ENCODE measurements at places on chromosomes 5 and 9.
A peak's percentile ranks its signal among the peaks of the same experiment; 100 is the strongest.

DNA sequence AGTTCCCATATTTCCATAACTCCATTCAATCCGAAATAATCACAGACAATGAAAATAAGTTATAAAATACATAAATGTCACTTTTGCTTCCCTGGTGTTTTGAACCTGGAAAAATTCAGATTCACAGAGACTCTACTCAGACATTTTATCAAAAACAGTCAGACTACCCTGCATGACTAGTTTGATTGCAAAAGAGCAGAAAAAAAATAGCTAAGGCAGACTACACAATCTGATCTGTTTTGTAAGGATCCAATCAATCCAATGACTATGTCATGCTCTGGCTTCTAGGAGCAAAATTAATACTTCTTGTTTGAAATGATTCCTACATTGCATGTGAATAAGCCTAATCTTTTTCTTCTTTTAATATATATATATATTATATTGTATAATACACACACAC, 1262.6 kb downstream of the EFNA5 start:
- no peaks in the 10 kb centered on the region for H3K27me3 ChIP-seq
- no peak overlapping the region for H3K27ac ChIP-seq
- H3K4me3 ChIP-seq, result no peak overlapping the region
- no peak for DNase-seq
- H3K36me3 ChIP-seq, result no peaks in the 10 kb centered on the region

DNA sequence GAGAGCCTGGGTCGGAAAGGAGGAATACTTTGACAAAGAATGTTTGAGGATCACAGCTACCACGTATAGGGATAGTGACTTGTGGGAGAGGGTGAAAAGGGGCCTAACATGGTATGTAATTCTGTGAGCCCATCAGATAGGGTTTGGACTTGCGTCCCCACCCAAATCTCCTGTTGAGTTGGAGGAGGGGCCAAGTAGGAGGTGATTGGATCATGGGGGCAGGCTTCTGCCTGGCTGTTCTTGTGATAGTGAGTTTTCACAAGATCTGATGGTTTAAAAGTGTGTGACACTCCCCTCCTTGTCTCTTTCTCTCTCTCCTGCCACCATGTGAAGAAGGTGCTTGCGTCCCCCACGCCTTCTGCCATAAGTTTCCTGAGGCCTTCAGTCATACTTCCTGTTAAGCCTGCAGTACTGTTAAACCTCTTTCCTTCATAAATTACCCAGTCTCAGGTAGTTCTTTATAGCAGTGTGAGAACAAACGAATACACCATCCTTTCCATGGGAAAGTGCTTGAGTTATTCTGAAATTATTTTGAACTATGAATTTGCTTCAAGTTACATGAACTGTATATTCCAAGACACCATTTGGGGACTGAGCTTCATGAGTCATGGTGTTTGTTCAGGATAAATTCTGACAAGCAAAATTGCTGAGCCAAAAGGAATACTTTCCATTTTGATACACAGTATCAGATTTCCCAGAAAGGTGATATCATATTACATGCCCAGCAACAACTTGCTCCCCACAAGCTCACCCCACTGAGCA, 68.8 kb upstream of the SSBP2 start:
- no peak overlapping the region for H3K27ac ChIP-seq
- H3K4me1 ChIP-seq, result peaks cover 13% of the 10 kb centered on the region
- no peaks in the 10 kb centered on the region for H3K27me3 ChIP-seq
- no peak for DNase-seq
- no peak overlapping the region for H3K4me3 ChIP-seq
- no peaks in the 10 kb centered on the region for H3K36me3 ChIP-seq

DNA sequence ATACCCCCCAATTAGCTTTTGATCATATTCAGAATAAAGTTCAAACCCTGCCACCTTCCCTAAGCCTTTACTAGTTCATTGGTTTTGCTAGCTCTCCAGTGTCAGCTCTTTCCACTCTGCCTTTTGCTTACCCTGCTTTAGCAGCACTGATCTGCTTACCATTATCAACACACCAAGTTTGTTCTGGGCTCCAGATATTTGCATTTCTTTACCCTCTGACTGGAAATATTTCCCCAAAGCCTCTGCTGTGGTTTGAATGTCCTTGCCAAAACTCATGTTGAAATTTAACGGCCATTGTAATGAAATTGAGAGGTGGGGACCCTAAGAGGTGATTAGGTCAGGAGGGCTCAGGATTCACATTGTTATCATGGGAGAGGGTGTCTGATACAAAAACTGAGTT, 99.5 kb downstream of the GCNT1 start:
- H3K4me3 ChIP-seq, result no peak overlapping the region
- peaks cover 54% of the 10 kb centered on the region for H3K4me1 ChIP-seq
- H3K36me3 ChIP-seq, result no peaks in the 10 kb centered on the region

- peaks cover 10% of the 10 kb centered on the region for H3K4me1 ChIP-seq
- peaks cover 4% of the 10 kb centered on the region for H3K36me3 ChIP-seq
- H3K27me3 ChIP-seq, result no peaks in the 10 kb centered on the region
Measured at GRCh38 chr5:175479125-175479881, 943 bp downstream of the SFXN1 start.

DNA sequence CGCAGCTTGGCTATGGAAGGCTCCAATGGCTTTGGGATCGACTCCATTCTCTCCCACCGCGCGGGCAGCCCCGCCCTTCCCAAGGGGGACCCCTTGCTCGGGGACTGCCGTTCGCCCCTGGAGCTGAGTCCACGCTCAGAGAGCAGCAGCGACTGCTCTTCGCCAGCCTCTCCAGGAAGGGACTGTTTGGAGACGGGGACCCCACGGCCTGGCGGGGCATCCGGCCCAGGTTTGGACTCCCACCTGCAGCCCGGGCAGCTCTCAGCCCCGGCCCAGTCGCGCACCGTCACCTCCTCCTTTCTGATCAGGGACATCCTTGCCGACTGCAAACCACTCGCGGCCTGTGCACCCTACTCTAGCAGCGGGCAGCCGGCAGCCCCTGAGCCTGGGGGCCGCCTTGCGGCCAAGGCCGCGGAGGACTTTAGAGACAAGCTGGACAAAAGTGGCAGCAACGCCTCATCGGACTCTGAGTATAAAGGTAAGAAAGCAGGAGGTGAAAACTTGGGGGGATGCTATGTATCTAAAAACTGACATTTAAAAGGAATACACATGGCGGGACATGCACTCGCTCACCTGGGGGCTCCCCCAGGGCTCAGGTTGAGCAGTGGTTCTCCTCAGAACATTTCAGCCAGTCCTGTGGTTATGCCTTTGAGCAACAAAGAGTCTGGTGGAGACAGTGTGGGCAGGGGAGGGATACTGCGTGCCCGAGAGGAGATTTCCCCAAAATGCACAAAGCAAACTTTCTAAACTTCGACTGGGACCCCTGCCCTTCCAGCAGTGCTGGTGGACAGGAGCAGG, 579 bp downstream of the BARHL1 start:
- no peak overlapping the region for H3K27ac ChIP-seq
- H3K27me3 ChIP-seq, result peaks cover 100% of the 10 kb centered on the region
- peak; percentile 62 for DNase-seq
- no peak overlapping the region for H3K4me3 ChIP-seq

DNA sequence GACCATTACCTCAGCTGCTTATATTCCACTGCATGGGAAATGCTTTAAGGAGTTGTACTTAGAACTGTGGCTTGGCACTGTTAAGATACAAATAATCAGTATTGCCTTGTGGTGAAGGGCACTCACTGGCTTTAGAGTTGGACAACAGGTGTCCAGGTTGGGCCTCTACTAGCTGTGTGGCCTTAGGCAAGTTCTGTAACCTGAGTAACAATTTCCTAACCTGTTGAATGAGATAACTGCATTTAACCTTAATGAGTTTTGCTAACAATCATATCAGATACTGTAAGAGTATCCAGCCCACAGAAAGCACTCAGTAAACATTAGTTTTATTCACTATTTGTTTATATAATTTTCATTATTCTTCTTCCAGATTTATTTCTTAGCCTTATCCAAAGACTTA, 17.2 kb upstream of the HK3 start:
- H3K4me3 ChIP-seq, result no peak overlapping the region
- no peaks in the 10 kb centered on the region for H3K4me1 ChIP-seq
- H3K27ac ChIP-seq, result no peak overlapping the region

DNA sequence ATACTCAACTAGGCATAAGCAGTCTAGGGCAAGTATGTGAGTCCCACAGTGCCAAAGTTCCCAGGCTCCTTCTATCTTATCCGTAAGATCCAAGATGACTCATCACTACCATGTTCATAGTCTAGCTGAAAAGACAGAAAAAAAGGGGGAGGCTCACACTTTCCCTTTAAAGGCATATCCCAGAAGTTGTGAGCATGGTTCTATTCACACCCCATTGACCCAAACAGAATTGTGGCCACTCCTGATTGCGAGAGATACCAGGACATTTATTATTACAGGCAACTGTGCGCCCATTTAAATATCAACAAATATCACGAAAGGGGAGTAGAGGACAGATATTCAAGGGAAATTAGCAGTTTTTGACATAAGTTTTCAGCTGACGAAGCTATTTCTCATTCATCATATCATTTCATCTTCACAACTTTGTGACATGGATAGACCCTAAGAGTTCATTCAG, 8.1 kb upstream of the PFDN1 start:
- no peak for DNase-seq
- H3K27me3 ChIP-seq, result no peaks in the 10 kb centered on the region
- H3K27ac ChIP-seq, result no peak overlapping the region
- H3K36me3 ChIP-seq, result no peaks in the 10 kb centered on the region
- peaks cover 32% of the 10 kb centered on the region for H3K4me1 ChIP-seq

DNA sequence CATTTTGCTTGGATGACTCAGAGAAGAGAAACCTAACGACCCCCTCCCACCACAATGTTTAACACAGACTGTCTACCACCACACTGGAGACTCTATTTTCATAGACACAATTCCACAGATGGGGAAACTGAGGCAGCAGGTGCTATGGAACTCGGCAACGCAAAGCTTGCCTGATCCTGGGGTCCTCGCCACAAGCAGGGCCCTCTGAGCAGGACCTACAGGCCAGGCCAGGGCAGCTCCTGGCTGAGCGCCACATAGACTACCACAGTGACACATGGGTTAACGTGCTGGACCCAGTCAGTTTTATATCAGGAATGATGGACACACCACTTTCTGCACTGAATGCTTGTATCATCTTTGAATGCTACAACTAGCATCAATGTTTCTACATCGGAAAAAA, 11.8 kb downstream of the IPPK start:
- peaks cover 52% of the 10 kb centered on the region for H3K4me1 ChIP-seq
- H3K27ac ChIP-seq, result peak overlapping the region; percentile 60
- H3K36me3 ChIP-seq, result peaks cover 32% of the 10 kb centered on the region
- no peaks in the 10 kb centered on the region for H3K27me3 ChIP-seq

GRCh38 chr5:64628901-64629300, 61.4 kb upstream of the SHISAL2B start:
- no peak overlapping the region for H3K27ac ChIP-seq
- no peaks in the 10 kb centered on the region for H3K36me3 ChIP-seq
- no peak for DNase-seq
- no peaks in the 10 kb centered on the region for H3K27me3 ChIP-seq
- H3K4me1 ChIP-seq, result no peaks in the 10 kb centered on the region

DNA sequence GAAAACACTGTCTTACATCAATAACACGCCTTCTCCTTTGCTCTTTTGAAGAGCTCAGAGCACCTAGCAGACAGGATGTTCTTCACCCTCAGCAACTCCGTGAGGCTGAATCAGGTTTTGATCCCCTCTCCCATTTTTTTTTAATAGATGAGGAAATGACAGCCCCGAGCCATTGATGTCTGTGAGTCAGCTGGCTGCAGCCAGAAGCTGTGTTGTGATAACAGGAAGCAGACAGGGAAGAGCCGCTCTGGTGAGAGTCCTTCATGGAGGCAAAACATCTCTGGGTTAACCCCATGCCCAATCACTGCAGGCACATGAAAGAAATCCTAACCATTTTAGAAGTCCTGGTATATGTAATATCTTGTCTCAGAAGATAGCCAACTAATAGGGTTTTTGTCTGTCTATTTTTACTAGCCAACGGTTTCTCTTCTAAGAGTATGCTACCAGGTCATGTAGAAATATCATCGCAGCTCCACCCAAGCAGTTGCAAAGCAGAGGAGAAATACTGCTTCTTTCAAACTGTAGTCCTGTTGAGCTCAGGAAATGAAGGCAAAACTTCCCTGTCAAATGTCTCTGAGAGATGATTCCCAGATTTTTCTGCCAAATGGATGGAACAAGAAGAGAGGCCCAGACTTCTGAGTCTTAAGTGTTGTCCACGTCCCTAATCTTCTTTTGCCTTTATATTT, 568.9 kb downstream of the CCDC171 start:
- no peaks in the 10 kb centered on the region for H3K4me1 ChIP-seq
- no peak for DNase-seq
- H3K36me3 ChIP-seq, result no peaks in the 10 kb centered on the region
- no peak overlapping the region for H3K27ac ChIP-seq
- H3K27me3 ChIP-seq, result no peaks in the 10 kb centered on the region

DNA sequence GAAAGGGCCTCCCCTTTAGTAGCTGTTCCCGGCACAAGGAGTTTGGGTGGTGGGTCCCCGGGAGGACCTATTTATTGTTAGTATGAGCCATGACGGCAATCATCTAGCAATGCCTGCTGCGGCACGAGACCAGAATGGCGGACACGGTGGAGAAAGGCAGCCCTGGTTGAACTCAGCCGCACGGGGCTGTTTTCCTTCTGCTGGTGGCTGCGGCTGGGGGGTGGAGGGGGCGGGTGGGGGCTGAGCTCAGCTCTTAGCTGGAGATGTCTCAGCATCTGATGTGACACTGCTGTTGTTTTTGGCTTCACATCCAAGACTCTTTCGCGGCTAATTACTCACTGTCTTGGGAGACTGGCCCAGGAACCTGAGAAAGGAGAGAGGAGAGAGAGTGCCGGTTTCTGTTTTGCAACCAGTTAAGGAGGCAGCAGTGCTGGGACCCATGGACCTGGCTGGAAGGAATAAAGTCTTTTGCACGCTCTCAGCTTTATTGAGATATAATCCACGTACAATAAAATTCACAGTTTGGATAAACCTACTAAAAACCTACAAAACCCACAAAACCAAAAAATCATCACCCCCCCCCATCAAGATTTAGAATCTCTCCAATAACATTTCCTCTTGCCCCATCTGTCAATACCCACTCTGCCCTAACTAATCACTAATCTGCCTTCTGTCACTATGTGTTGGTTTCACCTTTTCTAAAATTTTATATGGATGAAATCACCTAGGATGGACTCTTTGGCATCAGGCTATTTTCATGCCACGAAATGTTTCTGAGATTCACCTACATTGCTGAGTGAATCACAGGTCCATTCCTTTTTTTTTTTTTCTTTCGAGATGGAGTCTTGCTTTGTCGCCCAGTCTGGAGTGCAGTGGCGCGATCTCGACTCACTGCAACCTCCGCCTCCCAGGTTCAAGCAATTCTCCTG, 81.8 kb upstream of the NEURL1B start:
- H3K4me3 ChIP-seq, result no peak overlapping the region
- no peaks in the 10 kb centered on the region for H3K4me1 ChIP-seq
- peak; percentile 49 for DNase-seq
- H3K27me3 ChIP-seq, result no peaks in the 10 kb centered on the region
- no peaks in the 10 kb centered on the region for H3K36me3 ChIP-seq
